Articular chondrocyte of knee joint (primary cell): ENCODE measurements at places on chromosomes 12 and 14. TPM values are rescaled to one million over a fixed set of nuclear protein-coding genes. Genes with fewer than 3 reads are reported as not detected.

KRT79 gene
- not detected in 2 replicates for total RNA-seq

SLC6A13 gene
- total RNA-seq, result 0.32 TPM in 1 of 2 replicates, not detected in the other

GPX2 gene
- total RNA-seq, result not detected in 2 replicates

SIVA1 gene
- total RNA-seq, result 63.8 and 68.6 TPM in 2 replicates

TEAD4 gene
- total RNA-seq, result 12.3 and 17.2 TPM in 2 replicates

ZNF891 gene
- 2.1 TPM in 2 replicates for total RNA-seq

RERG gene
- total RNA-seq, result 6.3 and 8.4 TPM in 2 replicates
